Natural killer cell treated with Interleukin-12 subunit alpha and Interleukin-12 subunit beta and Interleukin-15 and Interleukin-18, amount 100 ng/mL, for 72 hours (primary cell): ENCODE measurements at places on chromosomes 2 and 18.

- no peak for DNase-seq
Measured at GRCh38 chr2:237424544-237424943, 10.6 kb upstream of the COL6A3 start.

DNA sequence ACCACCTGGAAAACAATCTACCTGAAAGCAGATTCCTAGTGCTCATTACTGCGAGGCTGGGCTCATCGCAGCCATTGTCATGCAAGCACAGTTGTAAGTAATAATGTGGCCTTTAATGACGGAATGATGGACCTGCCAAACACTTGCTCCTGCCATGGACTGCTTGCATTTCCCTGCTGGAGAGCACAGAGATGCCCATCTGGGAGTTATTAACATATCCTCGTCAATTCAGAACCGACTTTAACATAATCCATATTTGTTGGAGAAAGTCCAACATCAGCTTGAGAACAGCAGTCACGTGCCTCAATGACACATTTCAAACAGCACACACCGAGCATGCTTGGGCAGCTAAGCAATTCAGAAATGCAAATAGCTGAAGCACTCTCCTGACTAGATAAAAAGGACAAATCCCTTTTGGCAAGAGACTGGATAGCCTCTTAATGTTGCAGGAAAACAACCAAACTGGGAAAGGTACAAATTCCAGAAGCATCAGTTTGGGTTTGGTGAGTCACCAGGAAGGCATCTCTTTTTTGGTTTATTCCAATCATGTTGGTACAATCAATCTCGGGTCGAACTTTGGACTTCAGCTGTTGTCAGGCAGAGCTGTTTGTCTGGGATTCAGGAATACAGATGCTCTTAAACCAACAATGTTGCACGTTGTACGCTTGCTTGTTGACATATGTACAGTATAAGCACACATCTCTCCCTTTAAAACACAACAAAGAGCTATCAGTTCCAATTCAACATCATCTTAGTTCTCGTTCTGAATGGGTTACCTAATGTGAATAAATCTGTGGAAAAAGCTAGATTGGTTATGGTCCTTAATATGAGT is 395.8 kb downstream of the LNPK start:
- no peak for DNase-seq

- DNase-seq = no peak
Measured at GRCh38 chr2:169694894-169695260, 608 bp downstream of the PHOSPHO2 start.

DNA sequence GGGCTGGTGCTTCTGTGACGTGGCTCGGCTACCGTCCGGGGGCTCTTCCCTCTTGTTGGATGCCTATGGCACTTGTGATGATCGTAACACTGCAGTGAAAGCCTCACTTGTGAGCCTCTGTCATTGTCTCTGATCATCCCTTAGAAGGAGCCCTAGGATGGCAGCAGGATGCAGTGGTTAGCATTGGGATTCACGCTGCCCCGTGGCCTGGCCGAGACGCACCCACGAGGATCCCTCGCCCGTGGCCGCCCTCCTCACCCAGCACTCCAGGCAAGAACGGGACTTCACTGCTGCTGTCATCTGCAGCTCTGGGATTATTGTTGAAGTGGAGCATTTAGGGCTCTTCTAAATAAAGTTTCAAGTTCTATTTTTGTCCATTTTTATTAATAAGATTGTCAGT is 46.8 kb upstream of the CTDP1 start:
- no peak for DNase-seq

DNA sequence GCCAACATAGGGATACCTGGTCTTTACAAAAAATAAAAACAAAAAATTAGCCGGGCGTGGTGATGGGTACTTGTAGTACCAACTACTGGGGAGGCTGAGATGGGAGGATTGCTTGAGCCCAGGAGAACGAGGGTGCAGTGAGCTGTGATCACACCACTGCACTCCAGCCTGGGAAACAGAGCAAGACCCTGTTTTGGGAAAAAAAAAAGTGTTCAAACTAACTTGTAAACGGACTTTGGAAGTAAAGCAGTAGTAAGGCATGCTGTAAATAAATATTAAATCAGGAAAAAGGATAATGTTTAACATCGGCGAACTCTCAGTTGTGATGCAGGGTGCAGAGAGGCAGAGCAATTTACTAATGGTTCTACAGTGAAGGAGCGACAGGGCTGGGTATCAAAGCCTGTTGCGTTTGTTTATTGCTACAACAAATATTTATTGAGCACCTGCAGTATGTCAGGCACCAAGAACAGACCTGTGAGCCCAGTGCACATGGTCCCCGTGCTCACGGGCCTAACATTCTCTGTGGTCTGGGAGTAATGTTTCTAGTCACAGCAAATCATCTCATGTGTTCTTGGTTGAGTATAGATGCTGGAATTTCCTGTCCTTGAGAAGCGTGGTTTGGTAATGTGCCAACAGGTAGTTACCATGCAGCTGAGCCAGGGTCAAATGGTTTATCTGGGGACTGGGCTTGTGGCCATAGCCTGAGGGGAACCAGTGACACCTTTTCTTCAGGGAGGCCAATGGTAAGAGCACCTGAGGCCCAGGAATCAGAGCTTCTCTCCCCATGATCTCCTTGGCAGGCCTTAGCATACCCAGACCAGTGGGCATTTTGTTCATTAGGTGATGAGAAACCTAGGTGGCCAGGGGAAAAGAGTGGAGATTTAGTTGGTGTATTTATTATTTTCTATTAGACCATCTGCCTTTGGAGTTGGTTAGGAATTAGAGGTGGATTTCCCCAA is 27.9 kb upstream of the GREB1 start:
- no peak for DNase-seq

DNA sequence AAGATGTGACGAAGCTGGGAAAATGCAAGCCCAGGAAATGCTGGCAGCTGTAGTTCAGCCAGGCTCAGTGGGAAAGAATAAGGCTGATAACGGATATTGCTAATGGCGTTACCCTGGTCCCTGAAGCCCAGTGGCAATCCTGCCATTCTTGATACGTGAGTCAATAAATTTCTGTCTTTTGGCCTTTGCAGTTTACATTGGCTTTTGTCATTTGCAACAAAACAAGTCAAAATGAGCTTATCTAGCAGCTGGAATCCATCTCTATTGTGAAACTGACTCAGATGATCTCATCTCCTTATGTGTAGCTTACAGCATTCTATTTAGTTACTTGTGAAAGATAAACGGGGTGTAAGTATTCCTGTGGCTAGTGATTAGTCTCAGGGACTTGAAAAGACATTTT is 43.8 kb downstream of the ARL6IP6 start:
- DNase-seq = no peak

DNA sequence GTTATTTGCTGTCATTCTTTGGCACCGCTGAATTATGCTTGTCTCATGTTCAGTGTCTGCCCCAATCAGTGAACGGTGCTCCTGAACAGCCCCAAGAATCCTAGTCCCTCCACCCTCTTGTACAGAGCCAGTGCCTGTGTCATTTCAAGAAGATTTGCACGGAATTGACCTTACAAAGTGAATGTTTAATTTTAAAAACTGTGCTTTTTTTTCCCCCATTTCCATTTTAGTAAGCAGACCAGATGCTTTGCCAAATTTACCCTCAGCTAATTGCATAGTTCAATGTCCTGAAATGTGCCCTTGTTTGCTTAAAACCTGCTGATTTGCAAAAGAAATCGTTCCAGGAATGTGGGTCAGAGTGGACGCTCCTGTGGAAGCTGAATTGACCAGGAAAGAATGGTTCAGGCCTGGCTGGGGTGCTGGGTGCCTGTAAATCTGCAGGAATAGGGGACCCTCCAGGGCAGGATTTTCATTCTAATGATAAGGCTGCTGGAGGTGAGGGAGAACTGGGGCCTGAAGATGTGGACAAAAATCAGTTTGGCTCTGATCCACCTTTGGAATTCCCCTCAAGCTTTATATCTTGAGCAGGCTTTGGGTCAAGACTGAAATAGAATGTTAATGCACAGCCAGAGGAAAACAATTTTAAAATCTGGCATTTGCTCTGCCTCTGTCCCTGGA is 20.1 kb downstream of the TMEM17 start:
- no peak for DNase-seq

DNA sequence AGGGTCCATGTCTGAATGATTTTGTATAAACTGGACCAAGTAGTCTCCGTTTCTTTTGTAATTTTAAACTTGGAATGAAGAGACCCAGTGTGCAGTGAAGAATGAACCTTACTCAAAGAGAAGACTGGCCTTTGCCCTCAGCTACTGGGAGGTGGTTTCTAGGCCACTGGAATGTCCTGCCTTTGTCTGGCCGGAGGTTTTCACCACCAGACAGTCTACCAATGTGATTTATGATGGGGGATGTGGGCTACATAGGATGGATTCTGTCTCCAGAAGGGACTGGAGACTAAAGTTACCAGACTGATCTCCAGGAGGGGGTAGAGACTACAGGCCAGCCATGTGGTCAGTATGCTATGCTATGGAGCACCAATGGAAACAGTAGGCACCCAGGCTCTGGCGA is 42.8 kb upstream of the RAB31 start:
- DNase-seq = no peak

GRCh38 chr2:148568597-148568996 is 76.0 kb upstream of the EPC2 start:
- no peak for DNase-seq

- DNase-seq = no peak
Measured at GRCh38 chr2:38095996-38096861, 20.3 kb upstream of the CYP1B1 start.

DNA sequence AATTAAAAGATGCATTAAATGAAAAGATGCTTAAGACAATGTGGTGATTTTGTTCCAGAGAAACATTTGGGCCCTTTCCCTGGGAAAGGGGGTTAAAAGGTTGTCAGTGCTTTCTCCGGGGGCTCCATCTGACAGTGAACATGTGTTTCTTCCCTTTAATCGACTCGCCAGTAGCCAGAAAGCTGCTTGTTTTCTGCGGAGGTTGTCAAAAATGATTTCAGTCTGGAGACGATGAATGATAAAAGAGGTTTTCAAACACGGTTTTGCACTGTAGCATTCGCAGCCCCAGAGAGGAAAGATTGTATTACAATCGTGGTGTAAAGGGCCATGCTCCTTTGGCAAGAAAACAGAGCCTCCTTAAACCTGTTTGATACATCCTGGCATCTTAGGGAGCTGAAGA is 111.5 kb upstream of the MEIS1 start:
- DNase-seq = no peak

DNA sequence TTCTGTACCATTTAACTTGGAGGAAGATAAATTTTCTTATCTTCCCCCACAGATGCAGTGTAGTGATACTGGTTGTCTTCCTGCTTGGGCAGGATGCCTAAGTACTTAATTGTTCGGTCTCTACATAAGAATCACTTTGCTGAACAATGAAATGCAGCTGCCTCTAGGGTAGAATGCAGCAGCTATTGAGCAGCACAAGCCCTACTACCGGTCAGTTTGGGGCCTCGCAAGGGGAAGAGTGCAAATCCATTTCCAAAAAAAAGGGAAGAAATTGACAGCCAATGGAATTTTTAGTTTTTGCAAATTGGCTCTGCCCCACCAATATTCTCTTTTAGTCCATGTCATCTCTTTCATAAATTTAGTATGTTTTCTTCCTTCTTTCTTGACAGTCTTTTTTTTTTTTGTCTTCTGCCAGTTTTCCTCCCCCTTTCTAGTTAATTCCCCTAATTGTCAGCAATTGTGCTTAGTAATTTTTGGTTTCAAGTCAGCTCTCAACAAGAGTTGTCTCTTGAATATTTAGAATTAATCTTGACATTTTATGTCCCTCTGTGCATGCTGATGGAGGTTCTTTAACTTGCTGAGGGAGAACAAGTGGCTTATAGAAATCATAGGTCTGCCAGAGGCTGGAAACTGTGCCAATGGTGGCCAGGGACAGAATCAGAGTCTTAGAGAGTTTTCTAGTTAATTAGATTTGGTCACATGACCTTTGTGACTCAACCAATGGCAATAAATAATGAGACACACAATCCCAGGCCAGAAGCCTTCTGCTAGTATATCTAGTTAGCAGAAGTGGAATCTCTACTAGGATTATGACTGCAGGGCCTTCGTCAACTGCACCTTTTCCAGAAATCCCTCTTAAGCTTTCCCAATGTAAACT is 270.0 kb downstream of the CTNNA2 start:
- DNase-seq = no peak

GRCh38 chr2:121803503-121803902 is 48.1 kb downstream of the TSN start:
- DNase-seq = no peak

- no peak for DNase-seq
Measured at GRCh38 chr2:165013944-165014619, 58.8 kb upstream of the SLC38A11 start.

DNA sequence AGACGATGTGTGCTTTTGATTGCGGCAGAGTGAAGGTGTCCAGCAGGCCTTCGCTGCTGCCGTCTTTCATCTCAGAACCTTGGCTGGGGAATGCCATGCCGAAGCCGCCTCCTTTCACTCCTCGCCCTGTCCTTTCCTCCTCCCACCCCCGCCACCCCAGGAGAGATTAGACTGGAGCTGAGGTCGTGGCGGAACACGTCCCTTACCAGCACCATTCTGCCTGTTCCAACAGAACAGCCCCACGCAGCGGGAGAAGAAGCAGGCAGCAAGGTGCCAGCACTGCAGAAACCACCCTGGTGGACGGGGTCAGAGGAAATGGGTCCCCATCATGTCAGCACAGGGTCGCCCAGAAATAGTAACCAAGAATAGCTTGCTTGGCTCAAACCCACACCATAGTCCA is 24.8 kb upstream of the RBM44 start:
- no peak for DNase-seq

DNA sequence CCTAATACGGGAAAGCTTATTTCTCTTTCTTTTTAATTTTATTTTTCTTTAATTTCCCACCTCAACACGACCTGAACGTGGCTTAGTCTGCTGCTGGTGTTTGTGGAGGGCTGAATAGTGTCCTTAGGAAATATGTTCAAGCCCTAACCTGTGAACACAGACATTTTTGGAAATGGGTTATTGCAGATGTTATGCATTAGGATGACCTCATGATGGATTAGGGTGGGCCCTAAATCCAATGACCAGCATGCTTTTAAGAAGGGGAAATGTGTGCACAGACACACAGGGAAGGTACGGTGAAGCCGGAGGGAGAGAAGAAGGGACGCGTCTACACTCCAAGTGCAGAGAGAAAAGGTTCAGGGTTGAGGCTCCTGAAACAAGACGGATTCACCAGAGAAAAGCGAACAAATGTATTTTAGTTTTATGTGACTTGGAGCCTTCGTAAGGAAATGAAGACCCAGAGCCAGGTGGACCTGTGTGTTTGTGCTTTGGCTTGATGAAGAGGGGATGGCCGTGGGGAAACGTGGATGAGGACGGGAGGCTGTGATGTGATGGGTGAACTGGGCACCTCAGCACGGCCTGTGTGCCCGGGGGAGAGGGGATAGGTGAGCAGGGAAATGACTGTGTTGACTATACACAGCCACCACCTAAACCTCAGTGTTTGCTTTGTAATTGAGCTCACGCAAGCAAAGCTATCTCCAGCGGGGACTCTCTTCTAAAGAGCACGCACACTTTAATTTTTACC is 37.5 kb downstream of the RTP5 start:
- no peak for DNase-seq

GRCh38 chr2:219199470-219200211 is 6.9 kb upstream of the ZFAND2B start:
- no peak for DNase-seq

- no peak for DNase-seq
Measured at GRCh38 chr2:219562049-219563020, 9.0 kb downstream of the OBSL1 start.

GRCh38 chr2:160227293-160227915 is 27.3 kb upstream of the ITGB6 start:
- no peak for DNase-seq
